ENCODE measurements at places on chromosomes 1 and 21.

DNA sequence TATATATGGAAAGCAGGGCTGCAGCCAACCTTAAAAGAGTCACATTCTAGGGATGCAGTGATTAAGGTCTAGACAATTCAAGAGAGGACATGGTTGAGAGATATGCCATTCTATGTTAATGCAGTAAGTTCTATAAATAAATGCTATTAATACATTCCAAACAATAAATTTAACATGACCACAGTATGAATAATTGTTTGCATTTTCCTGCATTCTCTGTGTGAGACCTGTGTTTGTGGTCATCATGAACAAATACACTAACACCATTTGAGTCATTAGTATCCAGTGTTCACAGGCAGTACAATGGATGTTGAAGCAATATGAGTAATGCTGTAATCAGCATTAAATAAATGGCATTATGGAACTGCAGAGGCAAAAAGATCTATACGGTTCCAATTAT is 5.5 kb upstream of the ZRANB2 start:
- DNase-seq = no peak

DNA sequence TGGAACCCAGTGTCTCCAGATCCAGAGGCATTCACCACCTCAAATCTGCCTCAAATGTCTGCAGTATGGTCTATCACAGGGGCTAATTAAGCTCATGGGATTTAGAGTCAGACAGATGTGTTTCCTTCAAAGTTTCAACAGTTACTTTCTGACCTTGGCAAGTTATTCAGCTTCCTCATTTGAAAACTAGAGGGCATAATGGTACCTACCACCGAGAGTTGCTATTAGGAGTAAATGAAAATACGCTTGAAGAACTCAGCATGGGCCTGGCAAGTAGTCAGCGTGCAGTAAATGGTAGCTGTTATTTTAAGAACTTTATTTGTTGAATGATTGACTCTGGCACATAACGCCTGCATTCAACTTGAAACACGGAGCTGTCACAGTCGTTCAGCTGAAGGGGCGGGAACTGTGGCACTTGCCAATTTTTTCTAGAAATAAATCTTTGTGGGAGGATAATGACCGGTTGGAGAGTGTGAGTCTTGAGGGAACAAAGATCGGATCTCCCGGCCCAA is 1.2 kb upstream of the CAP1 start:
- DNase-seq = peak; percentile 53

- peak; percentile 79 for DNase-seq
Measured at GRCh38 chr1:244970236-244970743, 105.9 kb upstream of the HNRNPU start.

DNA sequence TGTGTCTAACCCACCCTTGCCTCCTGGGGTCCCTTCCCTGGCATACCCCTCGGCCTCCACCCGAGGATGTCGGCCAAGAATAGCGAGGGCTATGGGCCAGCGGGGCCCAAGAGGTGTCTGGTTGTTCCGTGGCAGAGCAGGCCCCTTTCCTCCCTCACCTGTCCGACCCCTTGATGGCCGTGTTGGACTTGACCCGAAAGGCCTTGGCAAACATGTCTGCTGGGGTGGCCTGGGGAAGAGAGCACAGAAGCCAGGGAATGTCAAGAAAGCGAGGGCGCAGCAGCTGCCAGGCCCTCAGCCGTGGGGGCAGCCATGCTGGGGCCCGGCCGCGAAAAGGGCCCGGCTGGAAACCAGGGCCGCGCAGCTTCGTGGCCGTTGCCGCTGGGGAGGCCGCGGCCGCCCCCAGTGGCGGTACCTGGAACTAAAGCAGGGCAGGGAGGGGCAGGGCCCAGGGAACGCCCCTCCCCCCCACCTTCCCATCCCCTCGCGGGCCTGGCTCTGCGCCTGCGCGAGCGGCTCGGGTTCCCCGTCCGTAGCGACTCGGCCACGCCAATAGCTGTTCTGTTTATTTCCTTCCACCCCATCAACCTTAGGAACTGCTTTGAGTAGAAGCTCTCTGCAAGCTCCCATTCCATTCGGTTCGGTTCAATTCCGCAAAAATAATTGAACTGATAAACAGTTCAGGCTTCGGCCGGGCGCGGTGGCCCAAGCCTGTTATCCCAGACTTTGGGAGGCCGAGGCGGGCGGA is at the start of gene EIF2D:
EIF2D (minus strand) TSS at position 337 of the 748 bp plus-strand sequence; CDS start at position 214, 123 bp downstream.
- peak; percentile 76 for DNase-seq

DNA sequence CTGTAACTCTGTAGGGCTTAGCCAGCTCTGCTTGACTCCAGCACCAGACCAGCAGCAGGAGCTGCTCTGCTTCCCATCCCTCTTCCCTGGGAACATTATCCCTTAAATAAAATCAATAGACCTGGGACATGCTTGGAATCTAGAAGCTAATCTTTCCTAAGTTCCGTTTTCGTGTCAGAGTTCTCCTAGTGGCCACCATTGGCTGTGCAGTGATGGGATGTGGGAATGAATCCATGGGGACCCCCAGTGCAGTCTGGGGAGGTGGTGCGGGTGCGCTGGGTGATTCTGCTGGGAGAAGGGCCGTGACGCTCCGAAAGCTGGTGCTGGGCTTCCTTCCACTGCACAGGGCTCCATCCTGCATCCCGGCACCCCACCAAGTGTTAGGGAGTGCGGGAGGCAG is 202.7 kb downstream of the CAMTA1 start:
- no peak for DNase-seq

- DNase-seq = peak; percentile 54
Measured at GRCh38 chr1:36855699-36856494, 178.4 kb downstream of the GRIK3 start.

- DNase-seq = no peak
Measured at GRCh38 chr1:226674892-226675714, 64.0 kb downstream of the ITPKB start.

- DNase-seq = no peak
Measured at GRCh38 chr1:239893127-239893731, 198.5 kb upstream of the FMN2 start.
